ENCODE measurements at places on chromosomes 3 and 15.
A peak's percentile ranks its signal among the peaks of the same experiment; 100 is the strongest.

DNA sequence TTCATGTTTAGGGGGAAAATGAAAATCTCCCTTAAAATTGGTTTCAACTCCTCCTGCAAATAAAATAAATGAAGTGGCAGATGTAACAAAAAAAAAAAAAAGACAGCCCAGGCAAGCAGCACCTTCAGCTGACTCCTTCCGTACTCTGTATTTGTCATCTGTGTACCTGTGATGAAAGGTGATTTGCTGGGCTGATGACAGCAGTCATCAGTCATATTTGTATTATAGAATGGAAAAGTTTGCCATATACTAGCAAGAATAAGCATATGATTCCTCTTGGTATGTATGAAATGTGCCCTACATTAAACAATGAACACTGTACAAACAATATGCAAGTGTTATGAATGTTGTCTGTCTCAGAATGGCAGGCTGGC lies 44.1 kb upstream of the WWTR1 start:
- no peak for DNase-seq

- DNase-seq = no peak
These were observed 120.9 kb downstream of the ATP10A start for GRCh38 chr15:25742041-25742730.

DNA sequence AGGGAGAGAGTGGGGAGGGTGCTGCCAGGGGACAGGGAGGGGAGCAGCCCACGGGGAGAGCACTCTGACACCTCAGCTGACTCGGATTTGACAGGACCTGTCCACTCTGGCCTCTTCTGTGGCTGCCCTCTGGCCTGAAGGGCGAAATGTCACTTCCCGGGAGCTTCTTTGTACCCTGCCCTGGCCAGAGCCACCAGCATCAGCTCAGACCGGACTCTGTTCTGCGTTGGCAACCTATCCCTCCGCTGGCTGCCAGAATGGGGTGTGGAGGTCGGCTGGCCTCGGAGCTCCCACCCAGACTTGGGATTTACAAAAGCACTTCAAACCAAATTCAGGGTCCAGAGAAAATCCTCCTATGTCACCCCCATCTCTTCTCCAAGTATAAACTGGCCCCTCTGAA lies 336.7 kb upstream of the FRG2C start:
- DNase-seq = no peak

- DNase-seq = no peak
These were observed 90.7 kb downstream of the HHLA2 start for GRCh38 chr3:108387063-108387462.

- DNase-seq = no peak
These were observed 14.5 kb upstream of the SLC6A1 start for GRCh38 chr3:10977892-10978510.

GRCh38 chr3:182124187-182124586 lies 412.5 kb downstream of the SOX2 start:
- no peak for DNase-seq

DNA sequence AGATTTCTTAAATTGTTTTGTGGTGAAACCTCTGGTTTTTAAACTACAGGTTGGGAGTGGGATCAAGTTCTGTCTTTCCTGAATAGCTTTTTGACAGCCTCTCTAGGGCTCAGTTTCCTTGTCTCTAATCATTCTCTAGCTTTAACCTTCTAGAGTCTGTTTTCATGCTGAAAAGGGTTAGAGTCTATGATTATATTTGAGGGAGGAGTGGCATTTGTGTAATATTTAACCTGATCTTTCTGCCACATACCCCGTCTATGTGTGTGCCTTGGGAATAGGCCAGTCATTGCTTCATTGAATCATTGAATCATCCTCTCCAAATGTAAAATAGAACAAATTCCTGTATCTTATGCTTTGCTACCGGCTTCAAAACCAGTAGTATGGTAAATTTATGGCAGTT lies 204.9 kb downstream of the KLHL25 start:
- DNase-seq = no peak

- peak; percentile 19 for DNase-seq
These were observed 1.0 kb downstream of the MYO9A start for GRCh38 chr15:72116731-72117485.

DNA sequence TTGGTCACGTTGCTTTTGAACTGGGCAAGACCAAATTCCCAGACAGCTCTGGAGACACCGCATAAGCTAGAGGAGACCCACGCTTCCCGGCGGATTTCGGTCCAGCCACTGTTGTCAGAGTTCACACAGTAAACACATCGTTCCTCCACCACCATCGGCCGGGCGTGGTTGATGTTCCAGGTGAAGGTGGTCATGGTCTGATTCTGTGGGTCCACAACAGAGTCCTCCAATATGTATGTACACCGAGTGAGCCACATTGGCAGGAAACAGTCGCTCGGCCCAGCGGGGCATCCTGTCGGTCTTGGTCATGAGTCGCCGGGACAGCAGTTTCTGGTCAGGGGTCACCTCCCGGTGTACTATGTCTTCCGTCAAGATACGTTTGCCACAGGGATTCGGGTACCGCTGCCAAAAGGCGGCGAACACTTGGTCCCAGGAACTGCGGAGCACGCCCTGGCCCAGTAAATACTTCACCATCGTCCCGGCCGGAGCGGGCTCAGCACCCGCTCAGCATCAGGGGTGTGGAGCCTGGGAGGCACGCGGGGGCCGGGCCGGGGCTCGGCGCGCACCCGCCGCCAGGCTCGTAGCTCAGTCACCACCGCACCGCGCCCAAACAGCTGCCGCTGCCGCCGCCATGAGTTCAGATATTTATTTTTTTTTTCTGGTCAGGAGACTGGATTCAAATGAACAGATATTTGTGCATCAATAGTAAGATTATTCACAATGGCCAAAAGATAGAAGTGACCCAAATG lies 36.7 kb upstream of the NANOGP8 start:
- no peak for DNase-seq

DNA sequence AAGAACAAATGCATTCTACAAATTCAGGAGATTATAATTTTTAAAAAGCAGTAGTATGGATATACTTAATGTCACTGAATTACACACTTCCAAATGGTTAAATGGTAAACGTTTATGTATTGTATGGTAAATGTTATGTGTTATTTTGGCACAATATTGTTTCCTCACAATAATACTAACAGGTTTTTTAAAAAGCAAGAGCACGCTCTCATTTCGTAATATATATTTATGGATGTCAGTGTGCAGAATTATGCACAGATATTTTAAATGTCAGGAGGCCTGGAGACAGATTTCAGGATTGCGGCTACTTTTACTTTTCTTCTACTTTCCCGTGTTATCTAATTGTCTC lies 533 bp downstream of the ZNF445 start:
- no peak for DNase-seq

DNA sequence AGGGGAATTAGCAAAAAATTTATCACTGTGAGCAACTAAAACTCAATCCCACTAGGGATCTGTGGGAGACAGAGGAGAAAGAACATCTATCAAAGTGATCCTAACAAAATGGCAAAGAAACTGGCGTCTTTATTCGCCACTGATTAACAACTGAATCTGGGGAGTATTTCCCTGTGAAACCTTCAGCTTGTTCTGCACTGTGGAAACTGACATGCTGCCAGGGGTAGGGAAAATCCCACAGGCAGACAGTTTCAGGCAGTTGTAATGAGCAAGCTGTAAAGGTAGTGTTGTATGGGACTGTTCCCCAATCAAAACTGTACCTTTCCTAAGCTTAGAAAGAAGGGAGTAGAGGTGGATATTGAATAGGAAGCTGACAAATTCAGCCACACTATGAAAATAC lies 611.7 kb downstream of the VGLL3 start:
- DNase-seq = no peak

- no peak for DNase-seq
These were observed 31.6 kb upstream of the NUDT16 start for GRCh38 chr3:131349946-131350347.

- no peak for DNase-seq
These were observed 28.8 kb downstream of the CD47 start for GRCh38 chr3:108062051-108062450.

- DNase-seq = no peak
These were observed 48.5 kb upstream of the SH3GL3 start for GRCh38 chr15:83398626-83399025.

DNA sequence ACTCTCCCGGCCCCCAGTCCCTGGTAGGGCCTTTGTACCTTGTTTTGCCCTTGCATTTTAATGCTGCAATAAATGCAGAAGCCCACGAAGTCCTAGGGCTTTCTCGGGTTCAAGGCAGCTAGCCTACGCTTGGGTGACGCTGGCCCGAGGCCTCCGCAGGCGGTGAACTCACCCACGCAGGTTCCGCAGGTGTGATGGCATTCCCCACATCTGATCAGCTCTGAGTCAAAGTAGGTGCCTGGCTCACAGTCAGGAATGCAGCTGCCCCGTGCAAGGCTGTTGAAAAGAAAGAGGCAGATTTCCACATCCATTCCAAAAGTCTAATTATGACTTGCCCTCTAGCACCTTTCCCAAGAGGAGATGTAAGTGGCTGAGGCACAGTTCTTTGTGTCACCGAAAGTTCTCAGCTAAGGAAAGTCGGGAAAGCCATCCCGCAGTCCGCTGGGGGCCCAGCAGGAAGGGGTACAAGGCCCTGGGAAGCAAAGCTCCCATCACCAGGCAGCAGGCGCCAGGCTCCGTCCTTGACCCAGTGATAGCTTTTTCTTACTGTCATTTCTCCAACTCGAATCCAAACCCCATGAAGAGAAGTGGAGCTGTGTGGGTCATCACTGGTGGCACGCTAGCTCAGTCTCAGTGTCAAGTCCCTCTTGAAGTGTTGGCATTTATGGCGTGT lies 23.2 kb upstream of the SNRPA1 start:
- DNase-seq = no peak

DNA sequence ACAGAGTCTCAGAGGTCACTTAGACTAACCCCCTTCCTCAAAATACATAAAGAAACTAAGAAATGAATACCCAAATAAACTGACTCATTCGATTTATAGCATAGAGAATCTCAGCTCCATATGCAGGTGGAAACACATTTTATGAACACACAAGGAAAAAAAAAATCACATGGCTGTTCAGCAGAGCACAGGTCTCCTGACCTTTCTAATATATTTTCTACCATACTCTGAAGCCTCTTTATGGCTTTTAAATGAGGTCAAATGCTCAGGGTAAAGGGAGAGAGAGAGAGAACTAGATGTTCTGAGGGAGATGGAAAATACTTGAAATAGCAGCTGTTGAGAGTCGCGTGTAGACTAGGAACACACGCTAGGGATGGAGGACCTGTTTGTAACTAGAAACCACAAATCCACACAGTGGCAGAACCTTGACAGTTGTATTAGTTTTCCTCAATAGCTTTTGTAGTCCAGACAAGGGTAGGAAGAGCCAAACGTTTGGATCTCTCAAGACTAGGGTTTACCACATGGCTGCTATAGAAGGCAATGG lies 165.3 kb downstream of the FMN1 start:
- no peak for DNase-seq

DNA sequence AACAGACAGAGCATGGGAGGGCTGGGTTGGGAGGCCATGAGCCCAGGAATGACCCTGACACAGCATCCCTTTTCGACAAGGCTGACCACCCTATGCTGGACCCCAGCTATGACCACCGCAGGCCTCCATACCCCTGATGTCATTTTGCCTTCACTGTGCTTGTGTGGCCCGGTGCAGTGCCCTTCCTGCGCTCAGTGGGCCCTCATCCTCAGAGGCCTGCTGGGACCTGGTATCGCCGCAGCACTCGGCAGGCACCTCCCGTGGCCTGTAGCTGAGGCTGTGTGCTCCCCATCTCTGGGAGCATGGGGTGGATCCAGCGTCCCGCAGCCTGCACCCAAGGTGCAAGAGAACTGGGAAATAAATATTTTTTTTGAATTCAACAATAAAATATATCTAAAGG lies 73.1 kb upstream of the MEF2A start:
- no peak for DNase-seq

DNA sequence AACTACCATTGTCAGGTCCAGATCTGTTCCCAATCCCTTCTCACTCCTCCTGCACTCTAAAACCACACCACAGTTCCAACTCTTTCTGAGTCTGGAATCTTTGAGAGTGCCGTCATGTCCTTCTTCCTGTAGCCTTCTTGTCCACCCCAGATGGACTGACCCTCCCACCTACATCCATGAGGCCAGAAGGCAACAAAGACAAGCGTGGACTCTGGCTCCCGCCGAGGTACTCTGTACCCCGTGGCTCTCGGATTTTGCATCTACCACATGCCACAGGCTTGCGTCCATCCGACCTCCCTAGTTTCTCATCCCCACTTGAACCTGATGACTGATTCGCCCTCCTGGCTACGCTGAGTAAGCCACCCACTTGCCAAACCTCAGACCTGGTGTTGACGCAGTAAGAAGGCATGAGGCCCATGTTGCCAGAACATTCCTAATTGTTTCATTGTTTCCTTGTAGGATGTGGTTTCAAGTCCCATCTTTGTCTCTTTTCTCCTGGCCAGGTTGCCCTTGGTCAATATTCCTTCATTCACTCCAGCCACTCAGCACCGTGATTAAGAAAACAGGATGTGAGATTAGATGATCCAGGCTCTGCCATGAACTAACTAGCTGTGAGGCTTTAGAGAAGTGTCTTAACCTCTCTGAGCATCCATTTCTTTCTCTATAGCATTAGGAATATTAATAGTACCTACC lies 1.1 kb upstream of the ZBTB38 start:
- no peak for DNase-seq

DNA sequence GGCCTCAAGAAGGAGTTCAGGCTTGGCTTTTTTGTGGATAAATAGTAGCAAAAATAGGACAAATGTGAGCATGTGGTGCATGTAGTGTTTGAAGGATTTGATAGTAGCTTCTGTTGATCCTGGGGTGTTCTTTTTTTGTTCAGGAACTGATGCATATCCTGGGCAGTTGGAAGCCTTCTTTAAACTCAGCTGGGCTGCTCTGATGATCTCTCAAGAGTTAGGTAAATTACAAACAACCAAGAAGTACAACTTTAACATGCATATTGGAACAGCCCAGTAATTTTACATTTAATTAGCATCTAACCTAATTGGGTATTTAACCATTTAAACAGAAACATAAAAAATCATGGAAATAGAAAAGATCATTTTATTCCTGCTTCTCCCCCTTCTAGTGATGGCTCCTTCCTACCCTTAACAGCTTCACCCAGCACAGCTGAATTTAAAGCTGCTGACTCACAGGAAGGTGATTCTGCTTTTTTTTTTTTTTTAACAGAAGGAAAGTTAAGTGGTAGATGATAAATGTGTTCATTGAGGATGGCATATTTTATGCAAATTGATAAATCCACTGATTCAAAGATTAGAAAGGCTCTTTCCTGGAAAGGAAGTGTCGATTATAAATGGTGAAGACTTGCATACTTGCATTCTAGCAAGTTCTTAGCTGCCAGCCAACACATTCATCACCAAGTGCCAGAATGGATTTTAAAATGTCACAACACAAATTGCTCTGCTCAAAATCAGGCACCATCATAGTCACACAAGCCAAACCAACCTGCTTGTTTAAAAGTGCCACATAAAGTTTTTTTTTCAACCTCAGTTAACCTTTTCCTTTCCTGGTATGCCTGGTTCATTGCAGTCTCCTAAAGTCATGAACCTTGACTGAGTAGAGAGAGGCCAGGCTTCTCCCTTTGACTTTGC lies 20.0 kb downstream of the SLC35G2 start:
- no peak for DNase-seq

GRCh38 chr15:72105111-72105510 lies 12.8 kb downstream of the MYO9A start:
- no peak for DNase-seq

DNA sequence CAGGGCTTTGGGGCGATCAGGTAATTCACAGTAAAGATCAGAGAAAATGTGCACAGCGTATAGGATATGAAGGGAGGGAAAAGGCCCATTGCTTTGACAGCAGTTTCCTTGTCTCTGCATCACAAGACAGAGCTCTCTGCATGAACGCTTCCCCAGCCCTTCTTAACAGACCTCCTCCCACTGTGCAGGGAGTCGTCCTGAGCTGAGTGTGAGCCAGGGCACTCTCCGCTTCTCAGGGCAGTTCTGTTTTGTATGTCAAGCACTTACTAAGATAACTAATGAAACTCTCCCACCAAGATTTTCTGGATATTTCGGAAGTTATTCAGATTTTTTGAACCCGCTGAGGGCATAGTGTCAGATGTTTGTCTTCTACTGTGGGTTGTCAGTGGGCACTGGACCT lies 105.8 kb upstream of the C15orf61 start:
- no peak for DNase-seq
